Nephron progenitor cell (in vitro differentiated cells): ENCODE measurements at places on chromosomes 1 and 21.

- no peak for DNase-seq
Observed at GRCh38 chr1:53586765-53587164, 127.6 kb downstream of the DMRTB1 start.

GRCh38 chr1:51439895-51440294, 79.2 kb downstream of the EPS15 start:
- no peak for DNase-seq

GRCh38 chr1:17371896-17372295, at the start of gene PADI6:
PADI6 (plus strand) TSS chr1:17372196; CDS start chr1:17372246, 50 bp downstream.
- no peak for DNase-seq

- DNase-seq = no peak
Observed at GRCh38 chr1:61173118-61173517, 90.8 kb downstream of the NFIA start.

- no peak for DNase-seq
Observed at GRCh38 chr1:162141281-162142054, 72.0 kb downstream of the NOS1AP start.

GRCh38 chr1:184110272-184111204, 59.0 kb downstream of the TSEN15 start:
- no peak for DNase-seq

DNA sequence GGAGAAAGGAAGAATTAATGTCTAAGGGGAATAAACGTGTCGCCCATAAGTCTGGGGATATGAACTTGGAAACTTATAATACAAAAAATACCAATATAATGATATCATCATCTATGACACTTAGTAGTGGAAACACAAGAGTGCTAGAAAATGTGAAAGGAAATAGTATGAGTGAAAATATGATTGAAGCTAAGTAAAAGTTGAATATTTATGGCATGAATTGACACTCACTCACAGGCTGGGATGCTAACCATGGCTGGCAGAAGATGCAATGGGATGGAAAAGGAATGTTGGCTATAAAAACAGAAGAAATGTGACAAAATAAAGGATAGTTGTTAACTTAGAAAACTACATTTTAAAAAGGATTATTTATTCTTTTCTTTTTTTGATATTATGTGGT, 120.1 kb downstream of the XPR1 start:
- no peak for DNase-seq

DNA sequence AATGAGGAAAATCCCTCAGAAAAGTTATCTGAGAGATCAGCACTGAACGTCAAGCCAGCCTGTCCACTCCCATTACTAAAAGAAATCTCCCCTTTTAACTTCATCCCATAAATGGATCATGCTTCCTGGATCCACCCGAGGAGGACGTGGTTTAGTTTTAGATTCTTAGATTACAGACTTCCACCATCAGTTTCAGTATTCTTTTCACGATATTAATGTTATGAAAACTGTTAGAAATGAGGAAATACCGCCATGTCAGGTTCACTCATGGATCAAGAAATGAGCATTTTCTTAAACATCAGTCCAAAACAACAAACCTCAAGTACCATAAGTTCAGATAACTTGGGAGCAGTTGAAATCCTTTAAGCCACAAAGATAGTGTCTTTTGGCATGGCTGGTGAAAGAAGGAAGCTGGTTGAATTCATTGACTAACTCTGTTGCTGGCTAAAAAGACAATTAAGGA, 49.8 kb downstream of the NFIA start:
- DNase-seq = no peak

GRCh38 chr1:23607944-23608343, 48.6 kb upstream of the ID3 start:
- DNase-seq = no peak

- DNase-seq = no peak
Observed at GRCh38 chr1:172043900-172044299, 202.6 kb downstream of the DNM3 start.
